ENCODE measurements at places on chromosomes 7 and 10. TPM values are rescaled to one million over a fixed set of nuclear protein-coding genes. Genes with fewer than 3 reads are reported as not detected.

The SNX10 gene
- total RNA-seq: 7.2 TPM

The LLCFC1 gene
- total RNA-seq: not detected

DNA sequence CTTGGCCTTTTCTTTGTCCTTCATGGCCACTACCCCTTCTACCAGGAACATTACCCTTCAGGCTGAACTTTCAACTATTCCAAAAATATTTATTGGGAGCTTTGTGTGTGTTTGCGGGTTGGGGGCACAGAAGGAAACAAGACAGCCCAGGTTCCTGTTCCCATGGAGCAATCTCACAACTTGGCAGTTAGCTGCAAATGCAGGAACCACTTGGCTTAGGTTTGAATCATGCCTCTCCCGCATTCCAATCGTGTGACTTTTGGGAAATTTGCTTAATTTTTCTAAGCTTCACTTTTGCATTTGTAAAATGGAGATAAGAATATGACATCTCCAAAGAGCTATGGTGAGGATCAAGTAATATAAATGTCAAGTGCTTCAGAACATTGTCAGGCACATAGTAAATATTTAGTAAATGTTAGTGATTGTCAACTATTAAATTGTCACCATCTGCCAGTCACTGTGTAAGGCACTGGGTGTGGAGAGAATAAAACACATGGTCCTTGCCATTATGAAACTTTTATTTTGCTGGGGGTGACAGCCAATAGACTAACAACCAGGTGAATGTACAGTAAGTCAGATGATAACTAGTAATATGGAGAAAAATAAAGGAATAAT is 277.1 kb downstream of the SNX13 start:
- DNase-seq: no peak

- no peak for DNase-seq
Observed at GRCh38 chr7:136998495-136998894, 130.0 kb downstream of the CHRM2 start.

- DNase-seq: no peak
Observed at GRCh38 chr10:117541909-117542705, 439 bp upstream of the EMX2 start.

DNA sequence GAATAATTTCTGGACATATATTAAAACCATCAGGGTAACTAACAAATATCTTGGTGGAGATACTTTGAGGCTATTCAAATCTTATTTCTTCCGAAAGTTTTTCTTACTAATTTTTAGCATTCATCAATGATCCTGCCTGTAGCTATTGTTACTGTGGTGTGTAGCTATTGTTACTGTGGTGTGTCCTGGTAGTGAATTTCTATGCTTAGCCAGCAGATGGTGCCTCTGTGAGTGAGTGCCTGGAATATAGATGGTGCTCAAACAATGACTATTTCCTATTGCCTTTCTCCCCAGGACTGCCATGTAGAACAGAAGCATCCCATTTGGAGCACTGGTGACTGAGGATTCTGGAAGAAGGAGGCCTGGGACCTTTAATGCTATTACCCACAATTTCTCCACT is 245.7 kb downstream of the CCSER2 start:
- DNase-seq: no peak

DNA sequence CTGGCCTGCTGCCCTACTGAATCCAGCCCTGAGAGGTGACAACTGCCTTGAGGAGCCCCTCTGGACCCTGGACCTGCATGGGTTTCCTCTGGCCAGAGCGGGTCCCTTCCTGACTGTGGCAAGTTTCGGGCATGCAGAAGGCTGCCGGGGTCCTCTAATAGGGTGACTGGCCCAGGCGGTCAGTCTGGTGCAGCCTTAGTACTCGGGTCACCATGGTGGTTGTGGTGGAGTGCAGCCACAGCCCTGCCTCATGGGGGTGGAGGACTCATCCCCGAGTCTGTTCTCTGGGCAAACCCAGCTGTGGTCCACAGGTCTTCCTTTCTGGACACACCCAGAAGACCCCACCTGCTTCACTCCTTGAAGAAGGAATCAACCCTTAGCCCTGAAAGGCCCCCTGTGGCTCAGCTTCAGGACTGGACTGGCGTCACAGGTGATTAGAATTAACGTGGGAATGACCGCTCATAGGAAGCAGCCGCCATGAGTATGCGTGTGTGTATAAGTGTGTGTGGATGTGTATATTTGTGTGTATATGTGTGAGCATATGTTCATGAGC is 28.7 kb downstream of the RAMP3 start:
- no peak for DNase-seq

GRCh38 chr10:116634126-116634975 is 13.6 kb downstream of the PNLIPRP2 start:
- DNase-seq: no peak
